ENCODE measurements at places on chromosomes 3 and 15.

DNA sequence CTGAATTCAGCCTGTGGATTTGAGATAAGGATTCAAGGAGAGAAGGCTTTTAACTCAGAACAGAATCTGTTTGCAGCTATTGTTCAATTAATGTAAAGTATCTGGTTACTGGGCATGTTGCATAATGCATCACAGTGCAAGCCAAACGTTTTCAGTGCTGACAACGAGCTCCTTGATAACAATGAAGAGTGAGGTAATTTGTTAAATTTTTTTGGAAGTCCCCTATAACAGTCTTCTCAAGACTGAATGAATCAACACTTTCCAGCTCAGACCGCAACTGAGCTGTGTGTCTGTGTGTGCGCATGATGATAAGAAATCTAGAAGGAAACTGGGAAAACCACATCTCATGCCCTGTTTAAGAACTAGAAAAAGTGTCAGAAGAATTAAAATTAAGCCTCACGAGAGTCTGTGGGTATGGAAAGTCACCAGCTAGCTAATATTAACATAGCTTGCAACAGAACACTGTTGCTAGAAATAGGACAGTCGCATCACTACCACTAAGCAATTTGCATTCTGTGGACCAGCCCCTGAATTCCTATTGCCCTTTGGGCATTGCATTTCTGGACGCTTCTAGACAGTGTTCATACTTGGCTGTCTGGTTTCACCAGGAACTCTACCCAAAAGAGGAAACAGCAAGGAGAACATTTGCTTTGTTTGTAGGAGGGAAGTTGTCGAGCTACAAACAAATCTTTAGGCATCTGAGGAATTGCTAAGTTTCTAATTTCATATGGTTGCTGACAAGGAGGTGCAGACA, 43.7 kb upstream of the ATP2C1 start:
- DNase-seq = no peak

- no peak for DNase-seq
Measured at GRCh38 chr3:58829321-58830000, 162.9 kb upstream of the FAM3D start.

GRCh38 chr3:194526164-194526563, 39.4 kb upstream of the ATP13A3 start:
- DNase-seq = no peak

DNA sequence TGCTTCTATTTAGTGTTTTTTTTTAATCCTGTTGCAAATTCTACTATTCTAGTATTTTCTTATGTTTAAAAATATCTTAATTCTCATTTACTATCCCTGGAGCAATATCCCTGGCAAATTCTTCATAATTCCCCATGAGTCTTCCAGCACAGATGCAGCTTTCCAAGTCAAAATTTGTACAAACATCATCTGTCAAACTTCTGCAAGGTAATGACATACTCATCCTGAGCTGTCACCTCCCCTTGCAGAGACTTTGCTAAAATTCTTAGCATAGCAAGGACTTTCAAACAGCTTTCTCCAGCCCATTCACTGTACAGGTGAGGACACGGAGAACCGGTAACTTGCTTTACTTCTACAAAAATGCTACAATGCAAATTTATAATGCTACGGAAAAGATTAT, 28.6 kb upstream of the VGLL4 start:
- no peak for DNase-seq

- no peak for DNase-seq
Measured at GRCh38 chr3:48830715-48831114, 17.0 kb downstream of the PRKAR2A start.

- no peak for DNase-seq
Measured at GRCh38 chr3:119600732-119601131, 3.0 kb downstream of the PLA1A start.

All from cortex of kidney (tissue), 1 donor.